Cortex of kidney (tissue), 1 donor: ENCODE measurements at places on chromosomes 5 and 9.

DNA sequence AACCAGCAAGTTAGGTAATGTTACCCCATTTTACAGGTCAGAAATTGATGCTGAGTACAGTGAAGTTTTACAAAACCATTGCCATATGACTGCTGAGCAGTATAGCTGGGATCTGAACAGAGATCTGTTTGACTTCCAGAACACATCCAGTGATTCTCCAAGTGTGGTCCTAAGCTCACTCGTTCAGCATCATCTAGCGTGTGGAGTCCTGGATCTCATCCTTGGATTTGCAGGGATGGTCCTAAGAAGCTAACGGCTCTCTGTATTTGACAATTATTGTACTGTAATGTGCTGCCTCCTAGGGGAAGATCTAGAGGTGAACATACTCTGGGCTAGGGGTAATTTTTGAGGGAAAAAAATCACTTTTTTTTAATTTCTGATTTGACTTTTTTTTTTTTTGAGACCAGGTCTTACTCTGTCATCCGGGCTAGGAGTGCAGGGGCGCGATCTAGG lies 1.4 kb downstream of the SLC26A2 start:
- DNase-seq: no peak

- DNase-seq: no peak
These were observed 100.1 kb downstream of the CACNA1B start for GRCh38 chr9:137977571-137978261.

DNA sequence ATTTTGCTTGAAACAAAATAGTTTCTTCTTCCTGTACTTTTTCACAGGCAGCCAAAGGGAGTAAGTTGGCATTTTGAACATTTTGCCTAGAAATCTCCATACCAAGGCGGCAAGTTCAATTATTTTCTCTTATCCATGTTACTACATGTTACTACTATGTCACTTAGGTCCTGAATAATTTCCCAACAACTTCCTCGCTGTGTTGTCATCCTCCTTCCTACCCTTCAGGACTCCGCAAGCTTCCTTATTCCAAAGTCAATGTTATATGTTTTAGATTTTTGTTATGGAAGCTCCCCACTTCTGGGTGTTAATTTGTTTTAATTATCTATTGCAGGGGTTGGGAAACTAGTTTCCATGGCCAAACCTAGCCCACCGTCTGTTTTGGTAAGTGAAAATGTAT lies 9.9 kb upstream of the B4GALT1 start:
- DNase-seq: no peak

DNA sequence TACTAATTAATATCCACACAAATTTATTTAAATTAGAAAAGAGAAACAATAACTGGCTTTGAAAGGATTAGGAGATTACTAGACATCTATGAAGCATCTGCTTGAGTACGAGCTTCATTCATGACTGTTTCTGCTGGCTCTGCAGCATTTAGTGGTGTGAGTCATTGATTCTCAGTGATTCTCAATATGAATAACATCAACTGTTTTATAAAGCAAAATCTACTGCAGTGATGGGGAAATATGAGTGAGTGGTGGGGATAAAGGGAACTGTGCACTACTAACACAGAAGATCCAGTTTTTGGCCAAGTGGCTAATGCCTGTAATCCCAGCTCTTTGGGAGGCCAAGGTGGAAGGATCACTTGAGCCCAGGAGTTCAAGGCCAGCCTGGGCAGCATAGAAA lies 8.4 kb downstream of the FNBP1 start:
- DNase-seq: no peak

DNA sequence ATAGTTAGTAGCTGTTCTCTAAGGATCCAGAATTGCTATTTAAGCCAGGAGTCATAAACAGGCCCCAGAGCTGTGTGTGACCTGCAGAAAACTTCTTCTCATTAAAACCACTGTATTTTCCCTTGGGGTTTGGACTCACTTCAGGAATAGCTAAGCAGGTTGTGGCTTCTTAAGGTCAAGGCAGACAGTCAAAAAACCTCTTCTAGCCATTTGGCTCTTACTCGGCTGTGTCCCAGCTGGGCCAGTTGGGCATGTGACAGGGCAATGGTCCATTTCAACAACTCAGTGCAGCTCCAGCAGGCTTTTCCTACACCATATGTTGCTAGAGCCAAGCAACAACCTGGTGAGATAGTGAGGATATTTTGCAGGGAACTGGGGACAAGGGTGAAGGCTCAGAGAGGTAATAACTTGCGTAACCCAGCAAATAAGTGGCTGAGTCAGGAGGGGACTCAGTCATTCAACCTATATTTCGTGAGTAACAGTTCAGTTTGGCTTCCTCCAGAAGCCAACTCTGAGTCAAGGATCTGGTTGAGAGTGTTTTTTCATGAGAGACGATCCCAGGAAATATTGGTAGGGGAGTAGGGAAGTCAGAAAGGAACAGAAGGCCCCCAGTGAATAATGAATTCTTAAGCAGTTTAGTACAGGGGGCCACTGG lies 115.4 kb upstream of the PPP2R2B start:
- no peak for DNase-seq

- DNase-seq: no peak
These were observed 198.8 kb downstream of the PRELID2 start for GRCh38 chr5:145636371-145636770.

GRCh38 chr5:6737043-6737941 lies 24.1 kb downstream of the TENT4A start:
- no peak for DNase-seq

DNA sequence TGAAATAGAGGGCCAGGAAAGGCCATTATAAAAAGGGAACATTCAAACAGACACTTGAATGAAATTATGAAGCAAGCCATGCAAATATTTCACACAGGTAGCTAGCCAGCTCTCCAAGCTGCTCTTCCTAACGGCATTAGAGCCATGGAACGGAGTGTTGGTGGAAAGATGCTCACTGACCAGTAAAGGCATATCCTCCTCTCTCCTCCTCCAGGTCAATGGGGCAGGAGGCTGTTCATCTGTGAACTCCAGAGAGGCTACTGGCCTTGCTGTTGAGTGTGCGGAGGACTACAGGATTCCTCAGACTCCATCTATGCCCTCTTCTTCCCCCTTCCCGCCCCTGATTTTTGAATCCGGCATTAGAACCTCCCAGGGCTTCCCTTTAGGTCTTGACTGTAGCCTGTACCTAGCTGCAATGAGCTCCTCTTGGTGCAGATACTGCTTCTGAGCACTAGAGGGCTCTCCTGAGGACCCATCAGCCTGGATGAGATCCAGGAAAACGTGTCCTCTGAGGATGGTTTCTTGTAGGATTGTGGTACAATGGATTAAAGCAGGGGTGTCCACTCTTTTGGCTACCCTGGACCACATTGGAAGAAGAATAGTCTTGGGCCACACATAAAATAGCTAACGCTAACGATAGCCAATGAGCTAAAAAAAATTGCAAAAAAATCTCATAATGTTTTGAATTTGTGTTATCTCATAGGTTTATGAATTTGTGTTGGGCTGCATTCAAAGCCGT lies 162.2 kb downstream of the SREK1 start:
- DNase-seq: no peak

DNA sequence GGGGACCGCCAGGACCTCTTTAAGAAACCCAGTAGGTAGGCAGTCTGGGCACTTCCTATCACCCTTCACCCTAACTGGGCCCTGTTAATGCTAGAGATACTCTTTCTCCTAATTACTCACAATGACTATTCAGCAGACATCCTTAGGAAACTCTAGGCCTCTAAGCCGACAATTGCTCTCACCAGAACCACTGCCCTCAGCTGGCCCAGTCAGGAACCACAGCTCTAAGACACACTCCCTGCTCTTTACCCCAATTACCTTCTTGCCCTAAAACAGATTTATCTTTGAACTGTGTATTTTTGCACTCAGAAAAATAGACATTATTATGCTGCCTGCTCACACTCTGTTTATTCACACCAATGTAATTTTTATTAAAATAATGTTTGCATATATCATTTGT lies 432.6 kb upstream of the SLC30A5 start:
- no peak for DNase-seq

- DNase-seq: no peak
These were observed 250.5 kb upstream of the PDE4D start for GRCh38 chr5:60143942-60144549.

DNA sequence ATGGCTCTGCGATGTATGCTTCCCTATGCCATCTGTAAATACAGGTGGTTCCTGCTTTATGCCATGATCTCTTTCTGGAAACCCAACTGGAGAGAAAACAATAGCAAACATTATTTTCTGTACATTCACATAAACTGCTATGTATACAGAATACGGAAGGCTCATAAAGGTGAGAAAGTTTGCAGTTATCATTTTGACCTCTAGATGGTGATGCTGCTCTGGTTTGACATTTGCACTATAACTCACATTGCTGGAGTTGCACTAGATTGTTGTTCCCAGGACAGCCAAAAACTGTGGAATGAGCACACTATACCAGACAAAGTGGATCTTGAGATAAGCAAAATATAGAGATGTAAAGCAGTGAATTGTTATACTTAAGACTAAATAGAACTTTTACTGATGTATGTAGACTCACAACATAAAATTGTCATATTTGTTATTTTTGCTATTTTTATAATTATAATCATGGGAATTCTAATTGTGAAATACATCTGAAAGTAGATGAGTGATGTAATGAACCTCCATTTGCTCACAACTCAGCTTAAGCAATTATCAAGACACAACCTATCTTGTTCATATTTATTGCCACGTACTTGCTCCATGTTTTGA lies 246.5 kb downstream of the PTPRD start:
- DNase-seq: no peak

DNA sequence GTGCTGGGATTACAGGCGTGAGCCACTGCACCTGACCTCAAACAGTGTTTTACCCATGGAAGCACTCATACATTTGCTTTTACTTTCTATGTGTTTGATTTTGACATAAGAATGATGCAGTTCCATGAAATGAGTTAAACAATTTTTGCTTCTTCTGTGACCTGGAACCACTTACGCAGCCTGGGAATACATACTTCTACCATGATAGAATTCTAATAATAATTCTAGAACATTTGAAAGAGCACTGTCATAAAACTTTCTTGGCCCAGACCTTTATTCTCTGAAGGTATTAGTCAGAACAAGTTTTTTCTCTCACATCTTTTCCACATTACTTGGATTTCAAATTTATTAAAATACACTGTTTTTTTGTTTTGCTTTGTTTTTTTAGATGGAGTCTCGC lies 25.3 kb upstream of the COL5A1 start:
- DNase-seq: no peak

DNA sequence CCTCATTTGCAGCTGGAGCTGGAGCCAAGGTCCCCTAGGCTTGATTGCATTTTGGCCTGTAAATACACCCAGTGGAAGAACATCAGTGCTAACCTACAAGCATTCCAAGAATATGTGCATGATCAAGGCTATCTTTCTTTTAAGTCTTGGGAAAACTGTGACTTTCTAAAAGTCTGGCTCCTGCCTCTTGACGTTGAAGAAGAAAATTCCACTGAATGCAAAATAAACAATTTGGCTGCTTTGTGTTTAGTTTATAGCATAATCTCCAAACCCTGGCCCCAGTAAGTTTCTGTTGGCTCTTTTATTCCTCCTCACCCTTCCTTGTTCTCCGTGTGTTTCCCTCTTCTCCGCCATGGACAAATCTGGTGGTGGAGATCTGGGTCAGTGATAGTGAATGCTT lies 109.3 kb upstream of the TLE1 start:
- DNase-seq: no peak

DNA sequence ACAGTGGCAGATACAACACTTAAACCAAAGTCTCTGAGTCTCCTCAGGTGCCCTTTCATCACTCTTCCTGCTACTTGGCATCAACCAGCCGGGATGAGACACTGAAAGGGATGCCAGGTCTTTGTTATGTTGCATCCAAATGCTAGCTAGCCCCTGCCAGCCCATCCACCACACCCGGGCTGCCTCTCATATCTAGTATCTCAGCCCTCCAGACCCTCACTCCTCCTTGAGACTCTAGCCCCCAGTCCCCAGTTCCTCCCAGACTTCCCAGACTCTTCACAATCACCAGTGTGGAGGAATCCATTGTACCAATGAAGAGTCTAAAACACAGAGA lies 21.5 kb downstream of the CSF2 start:
- no peak for DNase-seq

- DNase-seq: no peak
These were observed 194.4 kb upstream of the PPP1R2B start for GRCh38 chr5:156655732-156656131.

DNA sequence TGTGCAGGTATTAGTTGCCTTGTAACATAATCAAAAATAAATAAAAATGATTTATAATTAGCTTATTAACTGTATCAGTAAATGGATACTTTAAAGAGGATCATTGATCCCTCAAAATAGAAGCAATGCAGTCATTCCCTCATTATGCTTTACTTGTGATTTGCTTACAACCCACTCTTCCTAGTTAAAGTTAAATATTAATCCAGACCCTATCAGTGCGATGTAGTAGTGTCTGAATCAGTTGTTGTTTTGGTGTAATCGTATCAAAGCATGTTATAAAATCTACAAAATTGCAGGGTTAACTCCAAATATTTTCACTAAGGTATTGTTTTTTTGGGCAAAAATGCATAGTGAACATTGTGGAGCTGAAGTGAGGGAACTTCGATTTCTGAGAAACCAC lies 17.6 kb downstream of the TENT4A start:
- no peak for DNase-seq

DNA sequence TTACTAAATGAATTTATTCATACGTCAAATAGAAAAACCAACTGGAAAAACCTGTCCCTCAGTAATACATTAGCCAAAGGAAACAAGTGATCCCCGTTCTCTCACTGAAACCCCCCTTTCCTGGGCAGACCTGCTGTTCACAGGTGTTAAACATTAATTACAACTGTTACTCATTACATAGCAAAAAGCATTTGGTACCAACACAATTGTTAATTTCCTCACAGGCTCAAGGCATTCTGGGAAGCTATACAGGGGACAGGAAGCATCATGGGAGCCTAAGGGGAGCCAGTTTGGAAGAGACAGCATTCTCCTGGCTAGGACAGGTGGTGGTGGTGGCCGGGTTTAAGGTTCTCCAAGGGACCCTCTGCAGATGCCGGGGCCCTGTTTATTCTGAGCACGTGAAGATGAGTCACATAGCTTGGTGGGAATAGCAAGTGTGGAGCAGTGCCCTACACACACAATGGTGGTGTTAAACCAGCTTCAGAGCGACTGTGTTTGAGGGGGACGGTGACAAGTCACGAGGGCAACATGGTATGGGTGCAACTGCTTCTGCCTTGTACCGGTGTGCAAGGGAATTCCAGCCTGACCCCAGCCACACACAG lies 62.6 kb upstream of the SLC25A51 start:
- no peak for DNase-seq

GRCh38 chr9:90420768-90421513 lies 221.7 kb downstream of the DIRAS2 start:
- no peak for DNase-seq

DNA sequence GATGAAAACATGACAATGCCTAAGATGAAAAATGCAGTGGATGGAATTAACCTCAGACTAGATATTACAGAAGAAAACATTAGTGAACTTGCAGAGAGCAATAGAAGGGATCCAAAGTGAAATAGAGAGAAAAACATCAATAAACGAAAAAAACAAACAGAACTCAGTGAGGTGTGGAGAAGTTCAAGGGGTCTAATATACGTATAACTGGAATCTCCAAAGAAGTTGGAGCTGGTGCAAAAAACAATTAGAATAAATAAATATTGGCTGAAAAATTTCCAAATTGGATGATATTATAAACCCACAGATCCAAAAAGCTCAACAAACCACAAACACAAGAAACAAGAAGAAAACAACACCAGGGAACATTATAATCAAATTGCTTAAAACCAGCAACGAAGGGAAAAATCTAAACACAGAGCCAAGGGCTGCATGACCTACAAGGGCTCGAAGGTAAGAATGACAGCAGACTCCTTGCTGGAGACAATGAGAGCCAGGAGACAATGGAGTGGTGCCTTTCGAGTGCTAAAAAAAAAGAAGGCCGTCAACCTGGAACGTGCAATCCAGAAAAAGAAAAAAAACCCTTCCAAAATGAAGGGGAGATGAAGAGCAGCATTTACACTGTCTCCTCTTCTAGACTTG lies 11.8 kb downstream of the FAM163B start:
- no peak for DNase-seq
